M059J (cell line): ENCODE measurements at places on chromosomes 16 and 17. TPM values are rescaled to one million over a fixed set of nuclear protein-coding genes. Genes with fewer than 3 reads are reported as not detected.

TELO2 gene
- 15.1 and 16.6 TPM in 2 replicates for total RNA-seq

MLKL gene
- total RNA-seq: 14.4 and 25.1 TPM in 2 replicates

ATP2A3 gene
- 0.10 TPM in 1 of 2 replicates, not detected in the other for total RNA-seq

ST6GALNAC1 gene
- total RNA-seq: not detected in 2 replicates

CD7 gene
- not detected in 2 replicates for total RNA-seq

SLC47A2 gene
- total RNA-seq: not detected in 2 replicates

CLEC3A gene
- not detected in 2 replicates for total RNA-seq

DNA sequence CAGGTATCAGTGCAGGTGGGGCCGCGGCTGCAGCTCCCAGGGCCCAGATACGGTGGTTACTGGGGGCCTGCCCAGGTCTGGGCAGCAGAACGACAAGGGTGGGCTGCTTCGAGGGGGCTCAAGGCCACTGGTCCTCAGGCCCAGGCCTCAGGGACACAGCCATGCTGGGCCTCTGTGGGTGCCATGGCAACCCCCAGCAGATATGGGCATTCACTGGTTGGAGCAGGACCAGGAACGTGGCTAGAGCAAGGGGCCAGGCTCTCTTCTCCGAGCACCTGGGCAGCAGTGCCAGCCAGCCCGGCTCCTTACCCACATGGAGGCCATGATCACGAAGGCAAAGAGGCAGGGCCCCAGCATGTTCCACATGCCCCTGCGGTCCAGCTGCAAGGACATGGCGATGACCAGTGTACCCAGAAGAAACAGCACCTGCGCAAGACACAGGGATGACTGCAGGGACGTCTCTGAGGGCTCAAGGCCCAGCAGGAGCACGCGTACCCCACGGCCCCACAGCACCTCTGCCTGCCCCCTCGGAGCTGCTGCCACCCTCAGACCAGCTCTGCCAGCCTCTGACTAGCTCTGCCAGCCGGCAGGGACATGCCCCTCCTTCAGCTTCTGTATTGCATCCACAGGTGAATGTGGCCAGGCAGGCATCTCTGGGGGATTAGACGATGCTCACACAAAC, 2.1 kb upstream of the MRPL28 start:
- no peak for DNase-seq

GRCh38 chr17:21211825-21212479, 2.0 kb downstream of the TMEM11 start:
- DNase-seq: no peak

GRCh38 chr17:66789093-66789492, 45.8 kb upstream of the CACNG5 start:
- DNase-seq: no peak

DNA sequence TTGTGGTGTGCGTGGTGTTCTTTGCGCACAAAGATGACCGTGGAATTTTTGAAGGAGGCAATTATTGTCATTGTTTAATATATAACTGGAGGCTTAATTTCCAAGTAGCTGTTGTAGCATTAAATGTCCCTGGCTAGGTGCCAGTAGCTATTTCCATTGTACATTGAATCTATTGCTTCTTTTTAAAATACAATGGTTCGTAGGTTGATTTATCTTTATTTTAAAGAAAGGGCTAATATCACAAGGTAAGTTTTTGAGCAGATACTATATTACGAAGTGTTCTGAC, 127.1 kb downstream of the RPTOR start:
- no peak for DNase-seq

- peak; percentile 75 for DNase-seq
These were observed 651 bp upstream of the EIF1 start for GRCh38 chr17:41687828-41688640.

DNA sequence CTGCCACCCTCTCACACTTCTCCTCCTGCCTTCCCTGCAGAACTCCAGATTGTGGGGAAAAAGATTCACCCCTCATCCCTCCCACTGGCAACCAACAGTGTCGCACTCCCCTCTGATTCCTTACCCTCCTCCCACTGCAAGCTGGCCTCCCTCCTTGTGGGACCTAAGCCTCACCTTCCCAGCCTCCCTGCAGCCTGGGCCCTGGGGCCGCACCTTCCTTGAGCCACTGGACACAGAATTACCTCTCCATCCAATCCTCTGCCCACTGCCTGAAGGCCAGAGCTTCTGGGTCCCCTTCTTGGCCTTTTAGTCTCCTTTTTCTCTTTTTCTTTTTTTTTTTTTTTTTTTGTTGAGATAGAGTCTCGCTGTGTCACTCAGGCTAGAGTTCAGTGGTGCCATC, 33.9 kb downstream of the NGFR start:
- no peak for DNase-seq

DNA sequence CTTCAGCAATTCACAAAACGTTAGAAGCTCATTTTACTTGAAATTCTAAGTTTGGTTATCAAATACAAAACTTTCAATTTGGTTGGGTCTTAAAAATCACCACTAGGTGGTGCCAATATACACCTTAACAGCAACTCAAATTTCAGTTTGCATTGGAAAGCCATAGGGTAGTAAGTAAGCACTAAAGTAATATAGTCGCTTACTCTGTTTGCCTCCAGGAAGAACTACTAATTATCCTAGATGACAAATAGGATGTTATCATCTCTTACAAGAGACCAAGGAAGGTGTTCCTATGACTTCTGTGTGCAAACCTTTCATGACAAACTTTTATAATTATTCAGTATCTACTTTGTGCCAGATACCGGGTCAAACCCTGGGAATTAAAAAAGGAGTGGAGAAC, 93.3 kb downstream of the MYO1D start:
- peak; percentile 36 for DNase-seq

DNA sequence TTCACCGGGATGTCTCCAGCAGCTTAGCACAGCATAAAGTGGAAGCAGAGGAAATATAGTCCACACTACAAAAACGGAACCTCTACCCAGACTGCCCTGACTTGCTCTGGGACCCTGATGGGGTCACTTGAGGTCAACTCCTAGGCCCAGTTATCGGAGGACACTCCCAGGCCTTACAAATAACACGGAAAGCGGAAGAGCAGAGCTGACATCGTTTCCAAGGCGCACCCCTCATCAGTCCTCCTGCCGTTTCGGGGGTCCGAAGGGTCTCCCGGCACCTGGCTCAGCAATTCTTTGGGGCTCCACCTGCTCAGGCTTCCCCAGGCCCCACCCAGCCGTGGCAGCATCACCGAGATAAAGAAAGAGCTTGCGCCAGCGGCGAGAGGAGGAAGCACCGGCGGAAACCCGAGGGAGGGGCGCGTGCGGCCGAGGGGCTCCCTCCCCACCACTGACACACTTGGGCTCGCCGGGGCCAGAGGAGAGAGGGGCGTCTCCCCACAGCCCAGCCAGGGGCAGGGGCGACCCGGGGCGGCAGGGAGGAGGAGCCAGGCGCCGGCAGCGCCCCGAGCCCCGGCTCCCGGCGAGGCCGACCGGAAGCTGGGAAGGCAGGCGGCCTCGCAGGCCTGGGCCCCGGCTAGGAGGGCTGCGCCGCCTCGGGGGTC, 727 bp downstream of the CORO7 start:
- DNase-seq: no peak

GRCh38 chr16:20364051-20364450, 11.5 kb upstream of the UMOD start:
- DNase-seq: no peak

GRCh38 chr17:60435244-60436167, 13.2 kb downstream of the CHCT1 start:
- peak; percentile 83 for DNase-seq

DNA sequence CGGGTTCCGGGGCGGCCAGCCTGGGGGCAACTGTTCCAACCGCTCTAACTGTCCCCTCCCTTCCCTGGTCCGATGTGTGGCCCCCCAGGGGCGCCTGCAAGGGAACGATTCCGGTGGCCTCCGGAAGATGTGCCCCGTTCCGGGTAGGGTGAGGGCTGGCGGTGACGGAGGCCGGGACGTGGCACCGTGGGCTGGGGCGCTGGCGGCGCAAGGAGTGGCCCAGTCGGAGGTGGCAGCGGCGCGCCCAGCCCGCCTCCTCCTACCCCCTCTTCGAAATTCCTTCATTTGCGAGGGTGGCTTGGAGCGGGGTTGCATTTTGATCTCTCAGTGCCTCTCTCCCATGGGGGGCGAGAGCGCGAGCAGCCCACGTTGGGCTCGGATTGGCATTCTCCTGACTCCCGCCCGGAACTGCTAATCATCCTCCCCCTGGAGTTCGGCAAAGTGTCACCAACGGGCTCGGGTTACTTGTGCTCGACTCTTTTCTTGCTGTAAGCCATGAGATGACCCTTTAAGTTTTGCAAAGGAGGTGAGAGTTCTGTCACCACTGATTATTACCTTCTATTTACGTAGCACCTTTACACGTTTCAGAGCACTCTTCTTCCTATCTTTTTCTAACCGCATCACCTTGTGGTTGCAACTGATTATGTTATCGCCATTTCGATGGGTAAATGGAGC, 622 bp downstream of the NDEL1 start:
- peak; percentile 65 for DNase-seq

DNA sequence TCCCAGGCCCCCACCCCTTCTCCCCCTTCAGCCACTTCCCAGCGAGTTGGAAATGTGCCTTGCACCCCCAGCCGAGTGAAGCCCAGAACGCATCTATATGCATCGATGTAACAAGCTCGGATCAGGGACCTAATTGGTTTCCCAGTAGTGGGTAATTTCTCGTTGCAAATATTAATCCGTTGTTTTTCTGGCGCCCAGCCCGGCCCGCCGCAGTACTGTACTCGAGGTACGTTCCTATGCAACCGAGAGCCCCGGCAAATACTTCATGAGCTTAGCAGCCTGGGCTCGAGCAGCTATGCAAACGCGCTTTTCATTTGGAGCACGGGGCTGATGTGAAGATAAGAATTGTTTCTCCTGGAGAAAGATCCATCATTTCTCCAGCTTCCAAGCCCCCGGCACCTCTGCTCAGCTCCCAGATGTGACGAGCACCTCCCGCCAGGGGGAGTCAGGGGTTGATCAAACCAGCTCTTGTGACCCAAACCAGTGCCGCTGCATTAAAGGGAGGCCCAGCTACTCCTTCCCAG, 229.8 kb downstream of the KATNIP start:
- no peak for DNase-seq
